CD4-positive, alpha-beta T cell treated with Interleukin-17A for 1 hour (primary cell): ENCODE measurements at places on chromosomes 7 and 10.

DNA sequence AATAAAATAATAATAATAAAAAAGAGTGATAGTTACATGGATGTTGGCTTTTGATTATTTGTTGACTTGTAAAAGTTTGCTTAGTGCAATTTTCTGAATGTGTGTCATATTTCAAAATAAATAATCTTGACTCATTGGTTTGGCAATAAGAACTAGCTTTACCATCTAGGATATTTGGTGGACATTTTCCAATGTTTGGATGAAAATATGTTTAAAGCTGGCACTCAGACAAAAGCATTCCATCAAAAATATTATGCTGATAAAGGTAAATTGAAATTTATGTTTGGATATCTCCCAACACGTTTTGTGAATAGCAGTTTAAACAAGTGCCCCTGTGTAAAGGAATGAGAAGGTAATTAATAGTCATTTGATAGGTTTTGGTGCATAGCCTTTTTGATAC lies 62.5 kb upstream of the KCNMA1 start:
- DNase-seq = no peak

DNA sequence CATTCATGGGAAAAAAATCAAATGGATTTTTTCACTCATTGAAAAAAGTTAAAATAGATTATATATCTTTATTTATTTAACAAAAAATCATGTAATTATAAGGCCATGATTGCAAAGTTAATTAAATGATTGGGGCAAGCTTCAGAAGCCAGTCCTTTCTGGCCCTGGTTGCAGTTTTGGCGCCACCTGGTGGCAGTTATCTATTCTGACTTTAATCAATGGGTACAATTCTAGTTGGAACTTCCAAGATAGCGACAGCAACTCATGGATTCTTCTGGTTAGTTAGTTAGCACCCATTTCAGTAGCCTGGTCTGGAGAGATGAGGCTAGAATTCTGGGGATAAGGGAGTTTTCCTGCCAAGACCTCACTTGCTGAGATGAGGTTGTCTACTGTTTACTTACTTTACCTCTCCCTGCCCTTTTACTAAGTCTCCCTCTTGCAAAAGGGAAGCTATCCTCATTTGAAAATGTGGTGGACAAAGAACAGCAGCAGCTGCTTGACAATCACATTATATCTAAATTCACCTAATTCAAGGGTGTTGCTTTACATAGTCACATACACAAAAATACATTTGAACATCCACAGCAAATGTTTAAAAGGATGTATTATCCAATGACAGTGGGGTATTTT lies 42.3 kb downstream of the NOC3L start:
- peak; percentile 63 for DNase-seq

GRCh38 chr10:126233182-126234148 lies 154.8 kb downstream of the ADAM12 start:
- no peak for DNase-seq

- DNase-seq = no peak
Measured at GRCh38 chr7:37816922-37817590, 31.3 kb upstream of the NME8 start.

GRCh38 chr10:52378124-52378523 lies 64.0 kb downstream of the DKK1 start:
- DNase-seq = no peak

DNA sequence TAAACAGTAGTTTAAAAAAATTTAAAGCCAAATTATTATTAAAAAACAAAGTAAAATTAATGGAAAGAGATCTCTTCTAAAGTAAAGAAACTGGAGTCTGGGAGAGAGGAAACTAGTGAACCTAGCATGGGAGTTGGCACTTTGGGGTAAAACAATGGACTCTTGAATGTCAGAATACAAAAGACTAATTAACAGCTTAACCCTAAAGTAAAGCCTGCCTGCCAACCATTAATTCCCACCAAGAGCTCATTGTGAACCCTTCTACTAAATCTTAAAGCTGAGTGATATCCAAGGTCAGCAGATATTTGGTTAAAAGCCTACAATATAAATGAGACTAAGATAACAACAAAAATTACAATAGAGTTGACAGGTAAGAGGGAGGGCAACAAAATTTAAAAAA lies 36.5 kb downstream of the KMT2C start:
- DNase-seq = no peak

DNA sequence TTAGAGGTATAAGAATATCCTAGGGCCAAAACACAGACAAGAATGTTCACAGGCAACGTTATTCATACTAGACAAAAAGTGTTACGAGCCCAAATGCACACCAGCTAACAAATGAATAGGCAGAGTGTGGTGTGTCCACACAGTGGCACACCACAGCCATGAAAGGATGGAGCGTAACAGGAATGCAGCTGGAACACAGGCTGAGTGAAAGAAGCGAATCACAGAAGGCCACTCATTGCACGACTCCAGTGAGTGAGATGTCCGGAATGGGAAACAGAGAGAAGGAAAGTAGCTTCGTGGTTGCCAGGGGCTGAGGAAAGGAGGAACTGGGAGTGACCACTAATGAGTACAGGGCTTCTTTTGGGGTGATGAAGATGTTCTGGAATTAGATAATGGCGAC lies 198.8 kb downstream of the TNS3 start:
- DNase-seq = no peak

DNA sequence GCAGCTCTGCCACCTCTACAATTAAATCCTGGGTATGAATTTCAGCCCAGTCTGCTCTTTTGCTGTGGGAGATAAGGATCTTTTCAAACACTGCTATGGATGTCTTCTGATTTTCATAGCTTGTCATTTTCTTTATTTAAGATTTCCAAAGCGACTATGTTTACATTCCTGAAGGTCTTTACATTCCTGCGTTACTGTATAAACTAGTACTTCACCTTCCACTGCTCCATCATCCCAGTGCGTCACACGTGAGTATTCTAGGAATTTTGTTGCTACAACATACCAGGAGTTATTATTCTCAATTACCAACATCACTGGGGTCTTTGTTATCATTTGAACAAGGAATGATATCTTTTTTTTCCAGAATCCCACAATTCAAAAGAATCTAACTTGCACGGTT lies 944.7 kb downstream of the SORCS3 start:
- no peak for DNase-seq

DNA sequence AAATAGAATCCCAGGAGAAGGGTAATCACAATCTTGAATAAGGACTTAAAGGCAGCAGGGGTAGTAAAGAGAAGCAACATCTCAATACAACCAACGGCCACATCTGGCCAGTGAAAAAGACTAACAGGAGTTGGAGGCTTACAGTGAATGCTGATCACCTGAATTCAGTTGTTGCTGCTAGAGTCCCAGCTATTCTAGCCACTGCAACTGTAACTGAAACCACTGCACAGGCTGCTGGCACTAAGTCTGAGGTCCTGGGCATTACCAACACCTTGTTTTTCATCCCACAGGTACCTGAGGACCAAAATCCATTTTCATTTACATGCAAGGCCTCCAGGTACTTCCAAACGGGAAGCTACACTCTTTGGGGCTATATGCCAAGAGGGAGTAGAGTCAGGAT lies 44.4 kb downstream of the TPK1 start:
- no peak for DNase-seq

DNA sequence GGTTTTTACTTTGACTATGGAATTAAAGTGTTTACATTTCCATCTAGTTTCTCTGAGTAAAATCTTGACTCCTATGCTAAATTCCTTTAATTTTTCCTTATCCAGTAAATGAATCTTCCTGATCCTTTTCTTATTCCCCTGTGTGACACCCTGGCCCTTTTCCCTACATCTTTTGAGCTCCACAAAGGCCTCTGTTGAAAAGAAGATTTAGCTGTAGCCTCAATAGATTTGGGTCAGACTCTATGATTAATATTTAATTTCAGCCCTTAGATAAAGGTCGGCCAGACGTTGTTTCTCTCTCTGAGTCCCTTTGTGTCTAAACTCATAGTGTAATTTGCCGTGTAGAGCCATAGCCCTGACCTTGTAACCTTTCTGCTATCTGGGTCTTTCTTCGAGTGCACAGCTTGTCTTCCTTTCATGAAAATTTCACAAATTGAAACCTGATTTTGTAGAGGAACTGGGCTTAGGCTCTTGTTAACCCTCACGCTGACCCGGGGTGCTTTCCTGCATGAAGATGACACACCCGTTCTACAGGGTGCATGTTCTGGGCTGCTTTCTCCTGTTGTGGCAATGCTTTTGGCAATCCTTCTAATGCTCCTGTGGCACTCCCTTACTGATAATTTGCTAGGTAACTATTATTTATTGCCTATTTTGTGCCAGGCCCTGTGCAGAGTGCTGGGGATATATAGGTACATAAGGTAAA lies 21.2 kb downstream of the LSMEM1 start:
- DNase-seq = no peak

DNA sequence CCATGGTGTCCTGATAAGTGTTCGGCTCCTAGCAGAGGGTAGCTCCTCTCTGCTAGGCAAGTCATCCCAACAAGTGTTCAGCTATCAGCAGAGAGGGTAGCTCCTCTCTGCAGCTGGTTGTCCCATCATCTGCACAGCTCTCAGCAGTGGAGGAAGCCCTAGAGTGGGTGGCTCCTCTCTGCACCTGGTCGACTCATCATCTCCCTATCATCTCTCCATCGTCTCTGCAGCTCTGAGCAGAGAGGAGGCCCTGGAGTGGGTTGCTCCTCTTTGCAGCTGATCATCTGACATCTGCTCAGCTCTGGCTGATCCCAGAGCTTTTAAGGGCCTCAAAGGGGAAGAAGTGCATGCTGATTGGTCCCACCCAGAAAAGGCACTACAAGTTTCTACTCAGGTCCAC lies 199.9 kb upstream of the KMT2E start:
- no peak for DNase-seq

DNA sequence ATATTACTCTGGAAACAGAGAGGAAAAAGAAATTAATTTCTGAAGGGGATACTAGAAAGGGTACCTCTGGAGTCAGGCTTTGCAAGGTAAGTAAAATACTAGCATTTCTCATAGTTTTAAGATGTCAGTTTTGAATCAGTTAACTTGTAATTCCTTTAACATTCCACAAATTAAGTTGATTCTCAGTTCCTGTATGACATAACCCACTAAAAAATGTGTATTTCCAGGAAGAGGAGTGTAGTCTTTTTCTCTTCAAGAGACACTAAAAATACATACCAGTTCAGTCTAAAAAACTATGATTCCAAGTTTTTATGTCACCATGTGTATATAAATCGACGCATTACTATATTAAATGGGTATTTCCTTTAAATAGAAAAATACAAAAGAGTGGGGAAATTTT lies 113.2 kb downstream of the CDK6 start:
- no peak for DNase-seq

DNA sequence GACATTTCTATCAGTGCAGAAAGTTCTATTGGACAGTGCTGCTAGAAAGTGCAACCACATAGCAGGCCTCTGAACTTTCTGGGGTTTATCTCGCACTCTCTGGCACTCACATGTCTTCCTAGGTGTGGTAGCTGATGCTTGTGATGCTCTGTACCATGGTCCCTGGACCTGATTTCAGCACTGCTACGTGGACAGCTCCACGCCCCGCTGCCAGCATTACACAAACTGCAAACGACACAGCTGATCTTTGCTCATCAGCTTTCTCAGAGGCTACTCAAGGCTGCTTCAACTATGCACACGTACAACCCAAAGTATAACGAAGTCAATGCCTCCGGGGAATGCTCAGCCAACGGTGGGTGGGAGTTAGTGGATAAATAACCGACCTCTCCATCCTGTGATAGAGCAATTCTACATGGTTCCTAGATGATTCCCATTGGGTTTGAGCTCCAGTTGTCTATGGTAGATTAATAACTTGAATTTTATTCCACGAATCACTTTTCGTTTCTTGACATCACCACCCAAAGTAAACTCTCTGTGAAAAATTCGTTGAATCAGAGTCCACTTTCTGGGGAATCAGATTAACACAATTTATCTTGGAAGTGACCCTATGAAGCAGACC lies 302.5 kb downstream of the ACTR3B start:
- no peak for DNase-seq

- no peak for DNase-seq
Measured at GRCh38 chr10:24488631-24489030, 235.1 kb downstream of the ARHGAP21 start.

GRCh38 chr10:129758207-129759021 lies 205.7 kb downstream of the EBF3 start:
- no peak for DNase-seq

DNA sequence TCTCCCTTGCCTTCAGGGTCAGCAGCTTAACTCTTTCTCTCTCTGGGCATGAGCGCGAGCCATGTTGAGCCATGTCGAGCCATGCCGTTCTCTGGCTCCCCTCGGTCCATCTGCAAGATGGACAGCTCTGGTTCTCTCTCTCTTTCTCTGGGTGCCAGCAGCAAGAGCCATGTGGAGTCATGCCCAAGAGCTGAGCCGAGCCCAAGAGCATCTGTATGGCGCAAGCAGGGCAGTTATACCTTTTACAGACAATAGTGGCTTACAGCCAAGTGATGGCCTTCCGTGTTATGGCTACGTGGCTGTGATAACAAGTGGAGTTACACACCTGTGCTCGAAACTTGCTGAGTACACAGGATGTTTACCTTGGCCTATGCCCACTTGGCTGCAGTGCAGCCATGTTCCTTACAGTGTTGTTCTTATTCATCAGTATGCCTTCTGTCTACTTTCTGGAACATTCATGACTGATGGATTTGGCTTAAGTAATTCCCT lies 327.7 kb downstream of the GLRX3 start:
- no peak for DNase-seq

- DNase-seq = no peak
Measured at GRCh38 chr7:27156916-27157701, 634 bp upstream of the HOXA7 start.

- DNase-seq = no peak
Measured at GRCh38 chr10:72682638-72683037, 9.3 kb upstream of the MCU start.

- DNase-seq = no peak
Measured at GRCh38 chr10:70457759-70458305, 16.4 kb upstream of the NODAL start.

GRCh38 chr10:60555700-60556099 lies 166.0 kb upstream of the ANK3 start:
- DNase-seq = no peak

DNA sequence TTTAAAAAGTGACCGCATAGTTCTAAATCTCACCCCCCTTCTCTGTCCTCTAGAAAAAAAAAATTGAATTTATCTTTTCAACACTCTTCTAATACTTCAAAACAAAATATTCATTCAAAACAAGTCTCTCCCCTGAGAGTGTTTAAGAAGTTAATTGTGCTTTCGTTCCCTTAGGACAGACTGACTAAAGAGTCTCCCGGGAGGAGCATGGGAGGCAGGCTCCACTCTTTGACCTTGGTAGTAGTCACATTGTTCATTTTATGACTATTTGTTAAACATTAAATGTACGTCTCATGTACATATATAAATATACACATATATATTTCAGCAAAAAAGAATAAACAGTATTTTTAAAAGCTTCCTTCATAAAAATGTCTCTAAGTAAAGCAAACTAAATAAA lies 35.3 kb upstream of the SPOCK2 start:
- DNase-seq = no peak

- no peak for DNase-seq
Measured at GRCh38 chr10:28544058-28544457, 11.1 kb downstream of the WAC start.
